Bronchial epithelial cell (primary cell): ENCODE measurements at places on chromosomes 6 and 20. TPM values are rescaled to one million over a fixed set of nuclear protein-coding genes. Genes with fewer than 3 reads are reported as not detected.
A peak's percentile ranks its signal among the peaks of the same experiment; 100 is the strongest.

DNA sequence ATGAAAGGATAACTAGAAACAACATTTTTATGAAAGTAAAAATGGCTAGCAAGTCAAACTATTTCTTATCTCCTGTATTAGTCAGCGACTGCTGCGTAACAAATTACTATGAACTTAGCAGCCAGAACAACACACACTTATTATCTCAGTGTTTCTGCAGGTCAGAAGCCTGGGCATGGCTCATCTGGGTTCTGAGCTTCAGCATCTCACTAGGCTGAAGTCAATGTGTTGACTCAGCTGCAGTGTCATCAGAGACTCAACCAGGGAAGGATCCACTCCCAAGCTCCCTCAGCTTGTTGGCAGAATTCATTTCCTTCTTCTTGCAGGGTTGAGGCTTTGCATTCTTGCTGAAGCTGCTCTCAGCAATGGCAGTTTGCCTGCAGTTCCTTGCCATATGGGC, 33.2 kb upstream of the IGF2R start:
- DNase-seq: peak; percentile 35

GRCh38 chr6:75467284-75467683, 26.3 kb downstream of the FILIP1 start:
- no peak for DNase-seq

DNA sequence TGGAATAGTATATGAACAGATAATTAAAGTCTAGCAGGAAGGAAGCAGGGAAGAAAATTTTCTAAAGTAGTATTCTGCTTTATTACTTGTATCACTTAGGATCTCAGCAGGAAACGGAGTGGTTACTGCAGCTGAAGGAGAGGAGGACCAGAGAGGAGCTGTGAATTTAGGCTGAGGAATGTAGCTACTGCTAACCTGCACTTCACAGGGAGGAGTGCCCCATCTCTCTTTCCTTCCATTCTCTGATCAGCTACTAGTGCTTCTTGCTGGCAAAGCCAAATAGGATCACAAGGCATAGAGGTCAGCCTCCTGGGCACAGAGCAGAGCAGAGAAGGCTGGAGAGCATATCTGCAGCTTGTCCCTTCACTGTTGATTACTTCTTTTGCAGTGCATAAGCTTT, 205.3 kb upstream of the ASCC3 start:
- no peak for DNase-seq

Gene PTGIS
- total RNA-seq: 0.13 and 4.7 TPM in 2 replicates

DNA sequence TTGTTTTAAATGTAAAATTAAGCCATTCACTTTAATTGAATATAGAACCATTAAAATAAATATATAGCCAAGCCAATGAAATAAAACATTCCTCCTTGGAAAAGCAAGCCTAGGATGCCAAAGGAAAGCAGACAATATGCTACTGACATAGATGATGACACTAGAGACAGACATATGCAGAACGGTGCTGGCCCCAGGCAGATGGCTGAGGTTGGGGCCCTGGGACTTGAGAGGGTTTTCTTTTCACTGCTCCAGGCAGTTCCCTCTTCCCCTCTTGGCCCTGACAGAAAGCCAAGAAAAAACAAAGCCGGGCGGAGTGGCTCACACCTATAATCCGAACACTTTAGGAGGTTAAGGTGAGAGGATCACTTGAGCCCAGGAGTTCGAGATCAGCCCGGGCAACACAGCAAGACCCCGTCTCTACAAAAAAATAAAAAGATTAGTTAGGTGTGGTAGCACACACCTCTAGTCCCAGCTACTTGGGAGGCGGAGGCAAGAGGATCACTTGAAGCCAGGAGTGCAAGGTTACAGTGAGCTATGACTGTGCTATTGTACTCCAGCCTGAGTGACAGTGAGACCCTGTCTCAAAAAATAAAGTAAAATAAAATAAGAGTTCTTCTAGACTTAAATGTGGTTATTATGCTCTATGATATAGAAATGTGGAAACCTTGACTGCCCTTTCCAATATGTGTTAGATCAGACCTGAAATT, 31.2 kb downstream of the FASTKD5 start:
- DNase-seq: no peak

DNA sequence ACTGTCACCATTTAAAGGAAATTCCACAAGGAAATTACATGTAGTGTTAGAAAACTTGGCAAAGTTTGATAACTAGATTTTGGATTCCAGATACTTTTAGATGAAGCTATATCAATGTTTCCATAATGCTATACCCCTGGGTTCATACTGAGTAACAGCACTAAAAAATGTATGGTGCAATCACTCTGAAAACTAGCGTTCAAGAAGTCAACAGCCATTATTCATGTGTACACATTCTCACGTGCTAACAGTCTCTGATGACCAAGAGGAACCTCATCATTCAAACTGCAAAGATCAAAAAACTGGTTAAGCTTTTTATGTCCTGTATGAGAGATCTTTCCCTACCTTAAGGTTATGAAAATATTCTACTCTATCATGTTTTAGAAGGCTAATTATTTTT, 197.6 kb downstream of the GMDS start:
- DNase-seq: peak; percentile 28

Gene ABHD16B
- total RNA-seq: not detected in 2 replicates

- peak; percentile 59 for DNase-seq
Observed at GRCh38 chr6:12060780-12061609, 48.9 kb downstream of the HIVEP1 start.

Gene HLA-DMB
- 0.26 and 0.38 TPM in 2 replicates for total RNA-seq

- DNase-seq: no peak
Observed at GRCh38 chr6:141957271-141957670, 175.5 kb upstream of the GJE1 start.

- DNase-seq: peak; percentile 97
Observed at GRCh38 chr6:1190366-1190765, 121.5 kb upstream of the FOXQ1 start.

Gene TINAG
- not detected in 2 replicates for total RNA-seq

DNA sequence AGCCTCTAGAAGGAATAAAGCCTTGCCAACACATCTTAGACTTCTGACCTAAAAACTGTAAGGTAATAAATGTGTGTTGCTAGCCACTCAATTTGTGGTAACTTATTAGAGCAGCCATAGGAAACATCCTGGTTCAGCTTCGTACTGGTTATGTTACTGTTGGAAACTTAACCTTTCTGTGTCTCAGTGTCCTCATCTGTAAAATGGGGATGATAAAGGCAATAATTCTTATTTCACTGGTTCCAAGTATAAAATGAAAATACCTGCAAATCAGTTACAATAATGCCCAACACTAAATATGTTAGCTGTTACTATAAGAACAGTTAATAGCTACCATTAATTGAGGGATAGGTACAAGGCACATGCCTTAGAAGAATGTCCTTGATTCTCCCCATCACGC, 14.3 kb upstream of the RBPJL start:
- DNase-seq: no peak
